ENCODE measurements at places on chromosomes 16 and 17.
A peak's percentile ranks its signal among the peaks of the same experiment; 100 is the strongest.

GRCh38 chr17:79814974-79815835 is 18.3 kb upstream of the CBX8 start:
- no peak for DNase-seq

DNA sequence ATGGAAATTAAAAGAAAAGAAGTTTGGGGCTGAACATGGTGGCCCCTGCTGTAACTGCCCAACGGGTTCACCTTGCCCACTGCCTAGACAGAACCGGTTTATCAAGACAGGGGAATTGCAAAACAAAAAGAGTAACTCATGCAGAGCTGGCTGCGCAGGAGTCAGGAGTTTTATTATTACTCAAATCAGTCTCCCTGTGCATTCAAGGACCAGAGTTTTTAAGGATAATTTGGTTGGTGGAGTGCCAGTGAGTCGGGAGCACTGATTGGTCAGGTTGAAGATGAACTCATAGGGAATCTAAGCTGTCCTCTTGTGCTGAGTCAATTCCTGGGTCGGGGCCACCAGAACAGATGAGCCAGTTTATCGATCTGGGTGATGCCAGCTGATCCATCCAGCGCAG is 4.4 kb upstream of the SCPEP1 start:
- DNase-seq, result no peak

- no peak for DNase-seq
Measured at GRCh38 chr16:85753976-85754375, 3.1 kb upstream of the C16orf74 start.

- peak; percentile 77 for DNase-seq
Measured at GRCh38 chr17:68437979-68438822, 19.1 kb downstream of the WIPI1 start.

- no peak for DNase-seq
Measured at GRCh38 chr16:13621639-13622038, 298.3 kb upstream of the ERCC4 start.

GRCh38 chr17:720706-721539 is 6.3 kb upstream of the VPS53 start:
- DNase-seq, result no peak

DNA sequence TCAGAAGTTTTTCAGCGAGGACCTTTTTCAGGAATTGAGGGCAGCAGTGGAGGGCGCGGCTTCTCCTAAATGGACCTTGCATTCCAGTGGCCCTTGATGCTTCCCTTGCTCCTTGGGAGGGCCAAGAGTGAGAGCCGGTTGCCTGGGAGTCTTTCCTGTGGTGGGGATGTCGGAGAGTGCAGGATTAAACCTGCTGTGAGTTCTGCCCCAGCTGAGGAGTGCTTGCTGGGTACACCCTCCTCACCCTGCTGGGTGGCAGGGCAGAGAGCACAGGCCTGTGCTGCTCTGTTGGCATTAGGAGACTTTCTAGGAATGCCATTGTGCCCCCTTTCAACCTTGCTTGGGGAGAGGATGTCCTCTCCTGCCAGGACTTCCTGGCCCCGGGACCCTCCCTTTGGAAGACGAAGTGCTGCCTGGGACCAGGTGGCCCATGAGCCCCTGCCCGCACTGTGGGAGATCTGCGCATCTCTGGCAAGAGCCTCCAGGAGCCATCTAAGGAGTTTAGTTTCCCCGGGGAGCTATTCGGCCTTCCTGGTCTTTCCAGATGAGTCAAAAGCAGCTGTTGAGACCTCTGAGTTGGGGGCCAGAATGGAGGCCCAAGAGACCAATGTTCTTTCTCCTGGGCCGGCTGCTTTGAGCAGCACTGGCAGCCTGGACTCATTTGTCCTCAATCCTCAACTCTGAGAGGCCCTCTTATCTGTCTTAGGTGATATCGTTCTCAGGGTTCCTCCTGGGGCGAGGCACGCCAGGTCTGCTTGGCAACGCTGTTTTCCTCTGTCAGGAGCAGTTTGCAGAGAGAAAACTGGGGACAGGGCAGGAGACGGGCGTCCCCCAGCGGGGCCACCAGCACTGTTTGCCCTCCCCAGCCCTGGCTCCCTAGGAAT is 5.6 kb downstream of the LLGL2 start:
- no peak for DNase-seq

DNA sequence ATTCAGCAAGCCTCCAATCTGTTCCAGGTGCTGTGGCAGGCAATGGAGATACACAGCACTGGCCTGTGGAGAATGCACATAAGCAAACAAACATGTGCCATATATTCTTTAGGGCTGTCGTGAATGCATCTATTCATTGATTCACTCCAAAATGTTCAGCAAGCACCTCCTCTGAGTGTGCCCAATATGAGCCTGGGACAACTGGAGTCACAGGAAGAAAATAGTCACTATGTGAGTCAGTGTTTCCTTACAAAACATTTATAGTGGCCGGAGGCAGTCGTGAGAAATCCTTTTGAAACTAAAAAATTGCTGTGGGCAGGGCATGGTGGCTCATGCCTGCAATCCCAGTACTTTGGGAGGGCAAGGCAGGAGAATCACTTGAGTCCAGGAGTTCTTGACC is 310.1 kb downstream of the CA10 start:
- no peak for DNase-seq

GRCh38 chr16:79523971-79524370 is 76.6 kb downstream of the MAF start:
- no peak for DNase-seq

- no peak for DNase-seq
Measured at GRCh38 chr16:10517868-10518267, 62.5 kb downstream of the EMP2 start.

GRCh38 chr17:5418858-5419355 is 555 bp downstream of the NUP88 start:
- no peak for DNase-seq

- DNase-seq, result no peak
Measured at GRCh38 chr17:35432176-35433074, at the start of gene SLFN12. TSS of gene SLFN12 (minus strand) at chr17:35432500. CDS start at chr17:35423028, 9,472 bp downstream.

DNA sequence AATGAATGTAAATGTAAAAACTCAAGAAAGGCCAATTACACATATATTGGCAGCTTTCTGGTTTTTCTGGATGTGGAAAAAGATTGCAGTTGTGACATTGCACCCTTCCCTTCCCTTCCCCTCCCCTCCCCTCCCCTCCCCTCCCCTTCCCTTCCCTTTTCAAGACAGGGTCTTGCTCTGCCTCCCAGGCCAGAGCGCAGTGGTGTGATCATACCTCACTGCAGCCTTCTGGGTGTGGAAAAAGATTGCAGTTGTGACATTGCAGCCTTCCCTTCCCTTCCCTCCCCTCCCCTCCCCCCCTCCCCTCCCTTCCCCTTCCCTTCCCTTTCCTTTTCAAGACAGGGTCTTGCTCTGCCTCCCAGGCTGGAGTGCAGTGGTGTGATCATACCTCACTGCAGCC is 41.7 kb downstream of the PIK3R5 start:
- DNase-seq, result no peak

DNA sequence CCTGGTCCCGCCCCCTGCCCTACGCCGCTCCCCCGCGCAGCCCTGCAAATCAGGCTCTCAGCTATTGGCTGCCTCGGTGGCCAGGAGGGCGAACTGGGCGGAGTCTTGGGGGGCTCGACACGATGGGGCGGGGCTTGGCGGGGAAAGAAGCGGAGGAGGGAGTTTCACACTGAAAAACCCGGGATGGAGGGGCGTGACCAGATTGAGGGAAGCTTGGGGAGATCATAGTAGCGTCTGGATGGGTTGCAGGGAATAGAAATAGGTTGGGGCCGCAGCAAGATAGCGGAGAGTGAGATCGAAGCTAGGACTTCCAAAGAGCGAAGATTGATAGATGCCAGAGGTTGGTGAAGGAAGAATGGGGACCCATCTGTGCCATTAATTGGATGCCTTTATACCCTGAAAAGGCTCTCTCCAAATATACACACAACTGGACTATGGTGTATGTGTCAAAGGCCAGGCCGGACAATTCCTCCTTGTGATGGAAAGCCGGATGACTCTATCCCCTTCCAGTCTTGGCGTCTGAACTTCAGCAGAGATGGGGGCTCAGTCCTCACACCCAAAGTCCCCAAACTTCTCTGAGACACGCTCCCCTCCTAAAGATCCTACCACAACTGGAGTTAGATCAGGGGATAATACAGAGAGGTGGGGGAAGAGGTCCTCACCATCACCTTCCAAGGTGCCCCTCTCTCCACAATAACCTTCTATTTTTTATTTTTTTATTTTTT is 376 bp upstream of the STAC2 start:
- peak; percentile 93 for DNase-seq
